ENCODE measurements at places on chromosomes 3 and 15.

DNA sequence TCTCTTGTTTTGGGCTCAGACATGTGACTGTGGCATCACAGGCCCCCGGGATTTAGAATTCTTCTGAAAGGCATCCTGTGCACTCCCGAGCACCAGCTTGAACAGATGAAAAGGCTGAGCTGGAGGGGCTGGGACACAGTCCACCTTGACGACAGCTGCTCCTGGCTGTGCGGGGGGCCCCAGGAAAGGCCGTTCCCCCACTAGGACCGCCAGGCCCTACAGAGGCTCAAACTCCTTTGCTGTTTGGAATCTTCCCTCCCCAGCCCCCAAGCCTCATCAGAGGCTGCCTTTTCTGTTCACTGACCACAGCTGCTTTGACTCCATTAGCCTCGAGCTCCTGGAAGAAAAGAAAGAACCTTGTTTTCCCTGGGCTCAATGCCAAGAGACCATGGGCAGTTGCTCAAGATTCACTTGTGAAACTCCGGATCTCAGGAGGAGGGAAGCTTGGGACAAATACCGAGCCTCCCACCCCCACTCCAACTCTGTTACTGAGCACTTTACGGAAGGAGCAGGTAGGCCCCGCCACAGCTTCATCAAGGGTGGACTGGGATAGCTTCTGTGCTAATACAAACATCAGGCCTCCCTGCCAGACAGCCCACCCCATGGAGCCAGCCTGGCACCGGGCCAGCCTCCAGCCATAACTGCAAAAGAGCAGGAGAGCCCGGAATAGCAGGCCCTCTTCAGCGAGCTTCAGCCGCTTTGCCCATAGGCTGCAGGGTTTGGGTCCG, 15.7 kb downstream of the CIDEC start:
- DNase-seq: peak; percentile 43

DNA sequence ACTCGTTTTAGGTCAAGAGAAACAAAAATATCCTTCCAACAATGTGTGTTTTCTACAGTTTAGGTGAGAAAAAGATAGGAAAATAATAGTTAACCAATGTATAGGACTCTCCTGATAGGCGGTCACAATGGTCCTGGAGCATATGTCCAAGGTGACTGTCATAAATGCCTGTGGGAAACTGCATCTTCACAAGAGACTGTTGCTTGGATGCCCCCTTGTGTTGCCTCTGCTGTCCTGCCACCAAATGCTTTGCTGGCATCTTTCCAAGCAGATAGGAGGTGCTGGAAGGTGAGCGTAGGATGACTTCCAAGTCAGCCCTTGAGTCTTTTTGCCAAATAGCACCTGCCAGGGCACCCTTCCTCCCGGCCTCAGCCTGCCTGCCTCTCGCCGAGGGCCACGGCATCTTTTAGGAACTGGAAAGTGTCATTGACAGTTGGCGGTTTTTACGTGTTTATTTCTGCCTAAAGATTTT, 24.1 kb upstream of the SACM1L start:
- no peak for DNase-seq

DNA sequence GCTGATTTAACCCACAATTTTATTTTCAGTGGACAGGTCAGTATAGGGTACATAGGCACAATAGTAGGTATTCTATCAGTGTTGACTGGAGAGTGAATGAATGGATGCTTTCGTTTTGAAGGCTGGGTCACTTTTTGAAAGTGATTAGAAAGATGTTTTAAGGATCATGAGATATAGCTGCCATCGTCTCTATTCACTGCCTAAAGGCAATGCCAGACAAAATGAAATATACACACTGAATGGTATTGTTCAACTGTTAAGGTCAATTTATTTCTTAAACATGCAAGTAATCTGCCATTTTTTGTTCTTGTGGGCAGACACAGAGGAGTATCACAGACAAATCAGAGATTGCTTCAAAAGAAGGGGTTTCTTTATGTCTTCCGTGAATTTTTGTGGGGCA, 395.3 kb downstream of the VGLL3 start:
- no peak for DNase-seq

DNA sequence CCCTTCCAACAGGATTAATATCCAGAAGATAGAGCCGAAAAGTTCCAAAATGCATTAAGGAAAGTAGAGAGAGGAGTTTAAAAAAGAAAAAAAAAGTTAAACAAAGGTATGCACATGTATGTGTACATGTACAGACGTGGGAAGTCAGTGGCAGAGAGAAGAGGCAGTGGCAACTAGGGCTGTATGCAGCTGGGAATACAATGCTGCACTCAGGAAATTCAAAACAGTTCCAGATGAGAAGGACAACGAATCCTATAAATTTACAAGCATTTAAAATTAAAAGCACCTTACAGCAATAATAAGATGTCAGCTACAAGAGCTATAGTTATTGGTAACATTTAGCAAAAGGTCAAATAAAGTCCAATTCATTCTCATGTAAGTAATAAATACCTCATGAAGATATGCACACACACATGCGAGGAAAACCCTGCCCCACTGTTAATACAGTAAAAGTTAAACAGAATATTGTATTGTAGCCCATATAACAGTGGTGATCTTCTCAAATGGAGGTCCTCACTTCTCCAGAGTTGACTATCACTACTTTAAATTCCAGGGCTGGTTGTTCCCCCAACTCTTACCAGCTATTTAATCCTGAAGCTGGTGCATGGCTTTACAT, 18.2 kb downstream of the MRPL3 start:
- DNase-seq: no peak

DNA sequence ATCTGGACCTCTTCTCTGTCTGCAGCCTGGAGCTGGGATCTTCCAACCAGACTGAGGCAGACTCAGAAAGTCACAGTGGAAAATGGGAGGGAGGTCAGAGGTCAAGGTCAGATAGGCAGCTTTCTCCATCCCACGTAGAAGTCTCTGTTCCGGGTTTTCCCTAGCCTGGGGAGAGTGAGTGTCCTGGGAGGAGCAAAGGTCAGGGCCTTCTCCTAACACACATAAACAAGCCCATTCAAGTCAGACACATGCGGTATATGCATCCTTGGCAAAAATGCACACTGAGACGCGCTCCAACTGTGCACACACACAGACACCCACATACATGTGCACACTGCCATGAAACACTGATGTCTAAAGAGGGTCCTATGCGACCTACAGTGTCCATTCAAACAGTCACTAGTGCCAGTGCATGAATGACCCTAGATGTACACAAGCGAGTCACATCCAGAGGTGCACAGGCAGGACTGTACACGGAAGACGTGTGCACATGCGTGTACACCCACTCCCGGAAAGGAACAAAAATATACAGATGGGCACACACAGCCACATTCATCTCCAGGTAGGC, 681 bp downstream of the TWF2 start:
- no peak for DNase-seq

DNA sequence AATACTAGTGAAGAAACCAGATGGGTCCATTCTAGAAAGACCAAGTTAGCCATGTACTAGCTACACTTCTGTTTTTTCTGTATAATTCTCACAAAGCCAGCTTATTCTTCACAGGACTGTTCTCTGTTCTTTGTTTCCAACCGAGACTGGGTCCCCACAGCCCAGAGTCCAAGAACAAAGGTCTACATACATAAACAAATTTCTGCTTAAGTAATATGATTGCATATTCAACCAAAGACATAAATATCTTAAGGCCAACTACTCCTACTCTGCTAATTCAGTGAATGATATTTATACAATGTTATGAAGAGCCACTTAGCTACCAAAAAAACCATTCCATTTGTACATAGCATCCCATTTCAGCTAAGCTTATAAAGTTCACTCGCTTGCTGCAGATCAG, 299.8 kb upstream of the CCDC54 start:
- no peak for DNase-seq

DNA sequence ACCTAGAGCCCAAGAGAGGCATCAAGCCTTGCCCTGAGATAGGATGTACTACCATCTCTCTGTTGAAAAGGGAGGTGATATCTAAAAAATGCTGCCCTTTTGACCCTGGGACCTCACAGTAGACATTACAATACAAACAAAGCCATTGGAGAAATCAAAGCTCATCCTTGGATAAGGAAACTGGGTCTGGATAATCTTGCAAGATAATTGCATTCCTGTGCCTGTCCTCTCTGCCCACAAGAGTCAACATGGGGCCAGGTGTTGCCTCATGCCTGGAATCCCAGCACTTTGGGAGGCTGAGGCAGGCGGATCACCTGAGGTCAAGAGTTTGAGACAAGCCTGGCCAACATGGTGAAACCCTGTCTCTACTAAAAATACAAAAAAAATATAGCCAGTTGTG, 57.3 kb upstream of the DLG1 start:
- DNase-seq: no peak

DNA sequence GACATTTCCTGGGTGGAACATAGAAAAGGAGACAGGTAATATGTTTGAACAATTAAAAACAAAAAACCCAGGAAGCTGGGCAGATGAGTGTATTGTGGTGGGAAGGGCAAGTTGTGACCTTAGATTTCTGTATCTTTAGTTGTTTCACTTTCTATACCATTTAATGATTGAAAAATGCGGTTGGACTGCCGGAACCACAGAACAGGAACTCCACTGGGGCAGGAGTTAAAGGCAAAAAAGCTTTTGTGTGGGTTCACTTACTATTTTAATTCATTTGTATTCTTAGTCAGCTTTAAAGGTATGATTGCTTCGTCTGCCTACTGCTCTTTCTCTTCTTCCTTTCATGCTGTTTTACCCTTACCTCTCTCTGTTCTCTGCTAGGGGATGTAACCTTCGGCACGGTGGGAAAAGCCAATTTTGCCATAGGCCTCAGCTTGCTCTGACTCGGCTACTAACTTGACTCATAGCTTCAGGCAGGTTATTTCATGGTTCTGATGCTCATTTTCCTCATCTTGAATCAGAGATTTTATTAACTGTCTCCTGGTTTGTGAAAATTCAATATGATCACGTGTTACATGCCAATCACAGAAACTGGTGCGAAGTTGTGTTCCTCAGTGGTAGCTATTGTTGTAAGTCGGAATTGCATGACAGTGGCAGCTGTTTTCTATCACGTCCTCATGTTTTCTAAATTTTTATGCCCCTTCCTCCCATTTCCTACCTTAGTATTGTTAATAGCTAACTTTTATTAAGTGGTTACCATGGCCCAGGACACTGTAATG, 1.6 kb upstream of the MCTP2 start:
- DNase-seq: no peak

DNA sequence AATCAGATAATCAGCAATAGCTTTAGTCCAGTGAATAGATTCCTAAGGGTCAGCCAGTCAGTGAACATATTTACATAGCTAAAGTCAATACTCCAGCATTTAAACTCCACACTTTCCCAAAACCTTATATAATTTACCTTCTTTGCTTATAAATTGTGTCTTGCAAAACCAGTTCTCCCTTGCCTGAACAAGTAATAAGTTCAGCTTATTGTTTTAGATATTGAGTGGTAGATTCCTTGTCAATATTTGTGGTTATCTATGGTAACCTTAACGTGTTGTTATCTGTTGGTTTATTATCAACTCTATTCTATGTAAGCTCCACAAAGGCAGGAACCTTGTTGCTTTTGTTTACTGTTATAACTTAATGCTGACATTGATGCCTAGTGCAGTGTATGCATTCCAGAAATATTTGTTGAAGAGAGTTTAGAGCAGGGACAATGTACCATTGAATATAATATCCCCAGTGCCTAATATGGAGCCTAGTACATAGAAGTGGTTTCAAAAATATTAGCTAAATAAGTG, 24.0 kb downstream of the PLSCR5 start:
- no peak for DNase-seq

DNA sequence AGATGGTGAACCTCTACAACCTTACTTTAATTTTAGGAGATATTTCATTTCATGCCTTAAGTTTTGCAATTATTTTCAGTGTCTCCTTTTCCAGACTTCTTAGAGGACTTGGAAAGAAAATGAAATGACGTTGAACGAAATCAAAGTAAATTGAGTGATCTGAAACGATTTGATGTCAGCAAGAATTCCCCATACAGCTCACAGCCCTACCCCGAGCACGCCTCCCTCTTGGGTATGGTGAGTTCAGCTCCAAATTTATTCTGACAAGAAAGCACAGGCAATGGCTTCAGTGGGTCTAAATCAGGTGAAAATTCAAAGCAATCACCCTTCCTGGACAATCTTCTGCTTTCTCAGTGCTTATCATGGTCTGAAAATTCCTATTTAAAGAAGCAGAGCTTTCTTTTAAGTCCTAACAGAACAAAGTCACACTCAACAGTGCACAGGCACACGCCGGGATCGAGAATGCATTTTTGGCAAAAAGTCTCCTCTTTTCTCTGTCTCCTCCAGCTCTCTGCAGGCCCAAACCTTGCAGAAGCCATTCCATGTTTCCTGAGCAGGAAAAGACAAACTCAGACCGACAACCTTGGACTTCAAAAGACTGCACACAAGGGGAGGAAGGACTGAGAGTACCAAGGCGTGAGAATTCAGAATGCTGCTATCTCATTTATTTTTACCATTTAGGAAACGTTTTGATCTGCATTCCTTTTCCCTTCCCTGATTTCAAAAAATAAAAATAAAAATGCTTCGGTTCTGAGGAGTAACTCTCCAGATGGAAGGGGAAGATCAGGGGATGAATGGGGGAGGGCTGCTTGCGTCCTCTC, 72.0 kb downstream of the CCNL1 start:
- DNase-seq: no peak

DNA sequence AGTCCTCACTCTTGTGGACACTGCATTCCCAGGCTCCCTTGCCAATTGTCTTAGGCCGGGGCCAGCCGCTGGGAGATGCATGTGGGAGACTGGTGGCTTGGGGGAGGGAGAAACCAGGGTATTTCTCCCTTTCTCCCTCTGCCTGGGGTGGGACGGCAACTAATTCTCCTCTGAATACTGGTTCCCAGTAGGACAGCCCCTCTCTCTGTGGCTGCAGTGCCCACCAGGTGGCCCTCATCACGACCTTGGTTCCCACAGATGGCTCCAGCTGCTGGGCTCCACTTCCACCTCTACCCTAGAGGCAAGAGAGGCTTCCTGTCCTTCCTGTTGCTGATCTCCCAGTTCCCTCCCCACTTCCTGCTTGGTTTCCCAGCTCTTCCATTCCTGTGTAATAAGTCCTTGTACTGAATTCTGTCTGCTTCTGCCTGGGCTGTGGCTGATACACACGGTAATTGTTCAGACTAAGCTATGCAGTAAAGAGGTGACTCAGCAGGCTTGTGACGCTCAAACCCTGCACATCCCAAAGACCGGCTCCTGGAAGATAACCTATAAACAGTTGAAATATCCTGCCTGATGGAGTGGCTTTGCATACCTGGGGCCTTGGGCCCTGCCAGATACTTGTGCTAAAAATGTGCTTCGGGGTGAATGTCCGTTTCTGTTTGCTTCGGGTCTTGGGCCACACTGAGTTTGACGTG, 20.4 kb upstream of the COPG1 start:
- DNase-seq: no peak

GRCh38 chr3:71011565-71012287, 571.8 kb downstream of the FOXP1 start:
- DNase-seq: no peak

GRCh38 chr3:153906366-153906765, 214.8 kb upstream of the ARHGEF26 start:
- DNase-seq: no peak
